Stimulated activated CD4-positive, alpha-beta T cell treated with anti-CD3 and anti-CD28 coated beads, TNF-alpha, amount 100 ng/mL, for 4 hours (primary cell): ENCODE measurements at places on chromosomes 12 and 14.

- no peak for DNase-seq
Measured at GRCh38 chr14:76261371-76261811, 109.7 kb downstream of the GPATCH2L start.

- DNase-seq, result no peak
Measured at GRCh38 chr12:82973592-82973991, 286.9 kb downstream of the TMTC2 start.

DNA sequence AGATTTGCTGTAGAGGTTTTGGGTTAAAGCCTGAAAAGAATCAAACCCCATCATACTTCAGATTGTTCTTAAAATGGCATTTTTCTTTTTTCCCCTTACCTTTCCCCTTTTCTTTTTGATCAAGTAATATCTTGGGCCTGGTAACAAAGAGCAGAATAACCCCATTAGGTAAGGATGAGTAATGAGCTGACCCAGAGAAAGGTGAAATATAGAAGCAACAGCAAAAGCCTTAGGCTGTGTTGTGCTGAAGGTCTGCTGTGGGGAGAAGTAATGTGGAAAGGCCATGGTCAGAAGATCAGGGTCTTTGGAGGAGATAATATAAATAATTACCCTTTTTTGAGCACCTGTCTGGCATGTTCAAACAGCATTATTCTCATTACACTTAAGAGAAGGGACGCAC lies 42.3 kb downstream of the MIA2 start:
- DNase-seq, result no peak

DNA sequence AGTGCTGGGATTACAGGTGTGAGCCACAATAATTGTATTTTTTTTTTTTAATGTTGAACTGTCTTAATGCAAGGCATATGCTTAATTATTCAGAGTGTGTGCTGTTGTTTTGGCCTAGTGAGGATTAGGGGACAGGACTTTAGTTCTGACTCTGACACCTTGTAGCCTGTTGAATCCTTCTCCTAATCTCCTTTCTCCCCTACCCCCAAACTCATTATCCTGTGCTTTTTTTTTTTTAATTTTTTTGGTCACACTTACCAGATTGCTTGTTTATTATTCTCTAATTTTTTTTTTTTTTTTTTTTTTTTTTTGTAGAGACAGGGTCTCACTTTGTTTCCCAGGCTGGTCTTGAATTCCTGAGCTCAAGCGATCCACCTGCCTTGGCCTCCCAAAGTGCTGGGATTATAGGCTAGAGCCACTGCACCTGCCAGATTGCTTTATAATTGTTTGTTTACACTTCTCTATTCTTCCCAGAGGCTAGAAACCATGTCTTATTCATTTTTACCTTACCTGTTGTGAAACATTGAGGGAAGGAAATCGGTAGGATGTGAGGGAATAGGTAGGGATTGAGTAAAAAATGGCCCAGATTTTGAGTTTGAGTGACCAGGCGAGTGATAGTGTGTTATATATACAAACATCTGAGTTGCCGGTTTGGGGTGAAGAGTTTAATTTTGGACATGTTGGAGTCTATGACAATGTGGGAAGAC lies 32.2 kb downstream of the DIP2B start:
- no peak for DNase-seq

GRCh38 chr14:105015905-105016304 lies 5.0 kb downstream of the CDCA4 start:
- DNase-seq, result no peak
